ENCODE measurements at places on chromosomes 13 and 19. TPM values are rescaled to one million over a fixed set of nuclear protein-coding genes. Genes with fewer than 3 reads are reported as not detected.

PGLYRP2 gene
- not detected for total RNA-seq

DNA sequence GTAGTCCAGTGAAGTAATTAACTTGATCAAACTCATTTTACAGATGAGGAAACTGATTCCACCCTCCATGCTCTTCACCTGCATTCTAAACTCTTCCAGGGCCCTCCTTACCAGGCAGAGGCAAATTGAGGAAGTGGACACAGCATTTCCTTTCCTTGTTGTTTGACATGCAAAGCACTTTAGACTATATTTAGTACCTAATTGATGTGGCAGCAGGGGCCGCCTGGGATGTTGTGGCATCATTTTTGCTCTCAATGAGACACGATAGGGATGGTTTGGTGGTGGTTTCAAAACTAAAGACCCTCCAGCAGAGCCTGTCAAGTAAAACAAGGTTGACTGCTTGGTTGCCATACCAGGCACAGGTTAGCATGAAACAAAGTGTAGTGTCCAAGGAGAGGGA lies 7.9 kb downstream of the SIPA1L3 start:
- DNase-seq = no peak

TTYH1 gene
- total RNA-seq = not detected

- DNase-seq = no peak
Observed at GRCh38 chr13:66618702-66619101, 611.4 kb downstream of the PCDH9 start.

DNA sequence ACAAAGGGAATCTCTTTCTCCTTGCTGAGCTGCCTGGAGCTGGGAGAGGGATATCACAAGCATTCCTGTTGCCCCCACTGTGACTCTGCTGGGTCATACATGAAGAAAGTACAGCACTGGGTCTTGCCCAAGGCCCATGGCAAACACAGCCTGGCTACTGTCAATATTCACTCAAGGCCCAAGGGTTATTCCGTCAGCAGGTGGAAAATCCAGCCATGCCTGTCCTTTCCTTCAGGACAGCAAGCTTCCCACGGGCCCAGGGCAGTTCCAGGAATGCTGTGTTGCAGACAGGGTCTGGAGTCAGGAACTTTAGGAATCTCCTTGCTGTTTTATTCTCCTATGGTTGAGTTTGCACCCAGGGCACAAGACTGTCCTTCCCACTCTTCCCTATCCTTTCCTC lies 106.8 kb downstream of the TNFSF13B start:
- no peak for DNase-seq

GRCh38 chr13:103168901-103169508 lies 102.8 kb upstream of the SLC10A2 start:
- DNase-seq = no peak

- DNase-seq = no peak
Observed at GRCh38 chr13:53788286-53788685, 759.7 kb downstream of the OLFM4 start.

GIPC3 gene
- total RNA-seq = 3.3 TPM
